RWPE2 (cell line): ENCODE measurements at places on chromosomes 13 and 19.
A peak's percentile ranks its signal among the peaks of the same experiment; 100 is the strongest.

- no peaks in the 10 kb centered on the region for H3K27me3 ChIP-seq
- H3K4me3 ChIP-seq = no peak overlapping the region
- no peak for DNase-seq
- H3K4me1 ChIP-seq = no peaks in the 10 kb centered on the region
- H3K36me3 ChIP-seq = no peaks in the 10 kb centered on the region
- no peak overlapping the region for H3K27ac ChIP-seq
Observed at GRCh38 chr13:107025991-107026390, 458.1 kb upstream of the ARGLU1 start.

DNA sequence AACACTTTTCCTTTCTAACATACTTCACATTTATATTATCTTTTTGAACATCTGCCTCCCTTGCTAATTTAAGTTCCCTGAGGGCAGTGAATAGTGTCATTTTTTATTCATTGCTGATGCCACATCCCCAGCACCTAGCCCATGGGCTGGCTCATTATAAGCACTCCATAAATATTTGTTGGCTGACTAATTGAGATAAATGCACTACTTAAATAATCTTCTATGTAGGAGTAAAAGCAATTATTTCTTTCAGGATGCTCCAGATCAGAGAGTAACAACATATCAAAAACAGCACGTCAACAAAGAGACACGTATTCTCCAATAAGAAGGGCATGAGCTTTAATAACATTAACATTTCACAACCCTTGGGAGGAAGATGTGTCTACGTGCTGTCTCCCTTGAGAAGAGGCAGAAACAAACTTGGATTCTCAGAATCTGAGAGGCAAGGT lies 228.2 kb downstream of the LHFPL6 start:
- no peak for DNase-seq
- H3K4me3 ChIP-seq = no peak overlapping the region
- no peaks in the 10 kb centered on the region for H3K27me3 ChIP-seq
- no peaks in the 10 kb centered on the region for H3K36me3 ChIP-seq
- H3K27ac ChIP-seq = no peak overlapping the region

- H3K36me3 ChIP-seq = no peaks in the 10 kb centered on the region
- no peak for DNase-seq
- H3K27ac ChIP-seq = no peak overlapping the region
- H3K4me1 ChIP-seq = no peaks in the 10 kb centered on the region
Observed at GRCh38 chr13:25232937-25233515, 54.3 kb downstream of the MTMR6 start.

GRCh38 chr13:50588491-50589130 lies 254.9 kb downstream of the DLEU7 start:
- H3K4me1 ChIP-seq = peaks cover 42% of the 10 kb centered on the region
- H3K27me3 ChIP-seq = no peaks in the 10 kb centered on the region
- no peak overlapping the region for H3K4me3 ChIP-seq
- H3K27ac ChIP-seq = peak overlapping the region; percentile 86

DNA sequence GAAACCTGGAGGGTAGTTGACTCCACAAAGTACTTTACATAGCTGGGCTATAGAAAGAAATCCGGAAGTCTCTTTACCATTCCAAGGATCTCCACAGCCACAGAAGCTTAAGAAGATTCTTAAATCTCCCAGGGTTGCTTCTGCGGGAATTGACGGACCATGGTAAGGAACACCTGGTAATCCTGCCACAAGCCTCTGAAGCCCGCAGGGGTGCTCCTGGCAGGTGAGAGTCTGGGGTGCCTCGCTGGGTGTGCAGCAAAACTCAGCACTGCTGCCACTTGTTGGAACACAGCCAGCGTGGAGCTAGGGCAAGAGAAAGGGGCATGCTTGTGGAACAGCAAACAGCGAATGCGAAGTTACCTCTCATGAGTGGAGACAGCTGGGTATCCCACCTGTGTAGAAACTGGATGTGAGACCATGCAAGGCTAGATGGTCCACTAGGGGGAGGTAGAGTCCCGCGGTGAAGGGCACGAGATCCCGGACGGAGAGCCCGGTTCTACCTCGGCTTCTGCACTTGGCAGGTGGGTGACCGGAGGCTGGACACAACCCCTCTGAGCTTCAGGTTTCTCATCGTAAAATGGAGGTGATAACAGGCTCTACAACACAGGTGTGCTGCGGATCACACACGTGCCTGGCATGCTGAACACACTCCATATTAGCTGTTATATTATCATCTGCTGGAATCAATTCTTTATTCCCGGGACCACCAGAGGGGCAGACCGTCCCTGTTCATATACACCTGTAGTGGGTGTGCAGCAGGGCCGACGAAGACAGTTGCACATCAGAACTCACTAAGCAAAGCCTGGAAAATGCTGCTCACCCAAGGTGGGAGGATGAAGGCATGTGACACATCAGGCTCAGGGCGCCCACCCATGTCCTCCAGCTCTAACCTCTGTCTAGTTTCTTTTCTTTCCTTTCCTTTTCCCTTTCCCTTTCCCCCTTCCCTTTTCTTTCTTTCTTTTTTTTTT lies 24.1 kb upstream of the UBAC2 start:
- no peaks in the 10 kb centered on the region for H3K27me3 ChIP-seq
- H3K27ac ChIP-seq = no peak overlapping the region
- H3K4me3 ChIP-seq = no peak overlapping the region
- H3K36me3 ChIP-seq = no peaks in the 10 kb centered on the region
- peaks cover 4% of the 10 kb centered on the region for H3K4me1 ChIP-seq

- DNase-seq = no peak
- H3K36me3 ChIP-seq = no peaks in the 10 kb centered on the region
- H3K27me3 ChIP-seq = no peaks in the 10 kb centered on the region
- H3K4me1 ChIP-seq = no peaks in the 10 kb centered on the region
Observed at GRCh38 chr13:50921706-50922105, 12.1 kb downstream of the RNASEH2B start.

DNA sequence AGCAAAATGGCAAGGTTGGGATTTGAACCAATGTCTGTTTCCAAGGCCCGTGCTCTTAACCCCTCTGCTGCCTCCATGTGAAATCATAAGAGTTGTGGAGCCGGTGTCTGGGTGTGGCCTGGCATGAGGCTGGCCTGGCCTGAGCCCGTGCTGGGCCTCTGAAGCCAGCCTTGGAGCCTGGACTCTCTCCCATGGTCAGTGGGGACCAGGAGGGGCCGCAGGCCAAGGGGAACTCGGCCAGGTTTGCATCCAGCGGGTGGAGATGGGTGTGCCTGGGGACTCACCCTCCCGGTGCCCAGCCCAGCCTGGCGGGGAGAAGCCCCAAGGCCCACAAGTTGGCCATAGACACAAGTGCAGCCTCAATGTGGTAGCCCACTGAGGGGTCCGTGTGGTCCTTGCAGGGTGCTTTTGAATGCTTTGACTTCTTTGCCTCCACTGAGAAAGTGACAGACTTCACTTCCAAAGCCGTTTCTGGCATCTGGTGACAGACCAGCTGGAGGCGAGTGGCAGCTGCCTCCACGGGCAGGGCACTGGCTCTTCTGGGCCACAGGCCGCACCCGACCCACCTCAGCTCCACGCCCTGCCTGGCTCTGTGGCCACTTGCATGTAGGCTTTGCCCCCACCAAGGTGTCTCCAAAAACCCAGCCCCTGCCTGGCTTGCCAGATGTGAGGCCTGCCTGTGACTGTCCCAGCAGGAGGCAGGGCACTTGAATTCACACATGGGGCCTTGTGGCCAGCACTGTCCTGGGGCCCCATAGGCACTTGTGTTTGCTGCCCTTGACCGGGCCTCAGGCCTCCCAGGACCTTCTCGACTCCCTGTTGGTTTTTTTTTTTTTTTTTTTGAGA lies 26.2 kb upstream of the NCCRP1 start:
- H3K27me3 ChIP-seq = no peaks in the 10 kb centered on the region
- peak; percentile 56 for DNase-seq
- H3K4me1 ChIP-seq = peaks cover 17% of the 10 kb centered on the region
- H3K36me3 ChIP-seq = no peaks in the 10 kb centered on the region; the same call in none of the 2 replicates
- no peak overlapping the region for H3K27ac ChIP-seq
- no peak overlapping the region for H3K4me3 ChIP-seq

DNA sequence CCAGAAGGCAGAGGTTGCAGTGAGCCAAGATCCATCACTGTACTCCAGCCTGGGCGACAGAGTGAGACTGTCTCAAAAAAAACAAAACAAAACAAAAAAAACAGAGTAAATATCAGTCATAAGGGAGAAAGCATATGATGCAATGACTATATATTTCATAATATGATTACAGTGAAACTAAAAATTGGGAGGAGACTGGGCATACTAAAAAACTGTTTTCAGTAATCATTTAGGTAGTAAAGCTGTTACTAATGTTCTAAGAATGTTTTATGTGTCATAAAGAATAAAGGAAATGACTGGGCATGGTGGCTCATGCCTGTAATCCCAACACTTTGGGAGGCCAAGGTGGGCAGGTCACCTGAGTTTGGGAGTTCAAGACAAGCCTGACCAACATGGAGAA lies 15.9 kb downstream of the ZNF573 start:
- no peaks in the 10 kb centered on the region for H3K4me1 ChIP-seq
- H3K4me3 ChIP-seq = no peak overlapping the region
- peak overlapping the region; percentile 26 for H3K27ac ChIP-seq
- H3K36me3 ChIP-seq = peaks cover 23% of the 10 kb centered on the region

- H3K27ac ChIP-seq = no peak overlapping the region
- no peak for DNase-seq
- peaks cover 4% of the 10 kb centered on the region for H3K4me1 ChIP-seq
- no peak overlapping the region for H3K4me3 ChIP-seq
Observed at GRCh38 chr19:46737298-46737654, 8.6 kb upstream of the FKRP start.

DNA sequence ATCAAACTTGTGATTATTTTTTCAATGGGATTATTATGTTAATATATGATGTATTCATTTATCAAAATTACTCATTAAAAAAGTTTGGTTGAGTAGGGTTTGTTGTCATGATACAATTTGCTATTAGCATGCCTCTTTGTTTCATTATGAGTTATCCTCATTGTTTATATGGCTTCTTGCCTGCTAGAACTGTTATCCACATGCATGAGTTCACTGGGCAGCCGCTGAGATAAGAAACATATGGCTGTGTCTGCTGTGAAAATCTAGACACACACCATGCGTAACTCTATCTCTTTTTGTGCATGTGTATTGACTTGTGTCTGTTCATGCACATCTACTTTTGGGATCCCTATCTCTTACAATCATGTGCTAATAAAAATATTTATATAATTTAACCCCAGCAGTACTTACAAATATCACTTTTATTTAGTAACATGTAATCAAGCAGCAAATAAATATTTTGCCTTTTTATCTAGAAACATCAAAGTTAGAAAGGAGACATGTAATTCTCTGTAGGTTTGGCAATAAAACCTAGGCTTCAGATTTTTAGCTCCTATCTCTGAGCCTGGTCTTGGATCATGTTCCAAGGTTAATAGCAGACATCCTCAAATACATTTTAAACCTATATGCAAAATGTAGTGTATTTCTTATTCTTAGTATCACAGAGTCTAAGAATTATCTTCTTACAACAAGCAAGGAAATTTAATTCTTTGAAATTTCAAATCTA lies 11.2 kb upstream of the KLF12 start:
- H3K27me3 ChIP-seq = no peaks in the 10 kb centered on the region
- no peak for DNase-seq
- no peak overlapping the region for H3K27ac ChIP-seq

DNA sequence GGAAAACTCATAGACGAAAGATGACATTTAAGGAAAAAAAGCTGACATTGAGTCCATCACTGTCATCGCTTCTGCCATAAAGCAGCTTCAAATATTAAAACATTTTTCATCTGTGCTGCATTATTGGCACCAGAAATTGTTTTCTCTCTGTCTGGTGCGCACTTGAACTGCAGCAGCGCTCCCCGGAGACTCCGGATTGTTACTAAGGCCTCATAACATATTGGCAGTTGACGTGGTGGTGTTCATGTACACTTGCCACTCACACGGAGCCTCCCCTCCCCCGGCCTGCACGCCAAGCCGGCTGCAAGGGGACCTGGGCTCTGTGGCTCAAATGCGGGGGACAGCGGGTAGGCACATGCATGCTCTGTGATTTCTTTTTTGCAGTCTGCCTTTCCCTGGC lies 203.2 kb downstream of the TSHZ3 start:
- no peaks in the 10 kb centered on the region for H3K36me3 ChIP-seq
- H3K27ac ChIP-seq = no peak overlapping the region
- no peak overlapping the region for H3K4me3 ChIP-seq
- H3K4me1 ChIP-seq = peaks cover 9% of the 10 kb centered on the region
- H3K27me3 ChIP-seq = no peaks in the 10 kb centered on the region

GRCh38 chr13:98738213-98738612 lies 14.3 kb downstream of the SLC15A1 start:
- H3K4me3 ChIP-seq = no peak overlapping the region
- H3K36me3 ChIP-seq = no peaks in the 10 kb centered on the region
- no peak for DNase-seq
- H3K27me3 ChIP-seq = no peaks in the 10 kb centered on the region

DNA sequence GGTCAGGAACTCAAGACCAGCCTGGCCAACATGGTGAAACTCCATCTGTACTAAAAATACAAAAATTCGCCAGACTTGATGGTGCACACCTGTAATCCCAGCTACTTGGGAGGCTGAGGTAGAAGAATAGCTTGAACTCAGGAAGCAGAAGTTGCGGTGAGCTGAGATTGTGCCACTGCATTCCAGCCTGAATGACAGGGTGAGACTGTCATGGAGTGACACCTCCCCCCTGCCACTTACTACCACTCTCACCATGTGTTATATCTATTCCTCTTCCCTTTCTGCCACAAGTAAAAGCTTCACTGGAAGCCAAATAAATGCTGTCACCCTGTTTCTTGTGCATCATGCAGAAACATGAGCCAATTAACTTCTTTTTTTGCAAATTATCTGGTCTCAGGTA lies 10.6 kb upstream of the CEACAM4 start:
- H3K27me3 ChIP-seq = peaks cover 16% of the 10 kb centered on the region
- no peaks in the 10 kb centered on the region for H3K36me3 ChIP-seq
- no peaks in the 10 kb centered on the region for H3K4me1 ChIP-seq
- H3K27ac ChIP-seq = no peak overlapping the region
- DNase-seq = no peak
- no peak overlapping the region for H3K4me3 ChIP-seq
